Activated effector memory CD4-positive, alpha-beta T cell treated with Interleukin-2 at 50 U/mL for 16 hours (primary cell): ENCODE measurements at places on chromosomes 4 and X.

GRCh38 chrX:71181558-71181909, 36.9 kb downstream of the NLGN3 start:
- DNase-seq, result peak; percentile 22

GRCh38 chr4:1201851-1202525, 29.6 kb upstream of the SPON2 start:
- peak; percentile 80 for DNase-seq

- DNase-seq, result no peak
These were observed 9.3 kb downstream of the PDGFRA start for GRCh38 chr4:54238389-54238788.

GRCh38 chr4:20248155-20248558, 3.5 kb upstream of the SLIT2 start:
- DNase-seq, result no peak

DNA sequence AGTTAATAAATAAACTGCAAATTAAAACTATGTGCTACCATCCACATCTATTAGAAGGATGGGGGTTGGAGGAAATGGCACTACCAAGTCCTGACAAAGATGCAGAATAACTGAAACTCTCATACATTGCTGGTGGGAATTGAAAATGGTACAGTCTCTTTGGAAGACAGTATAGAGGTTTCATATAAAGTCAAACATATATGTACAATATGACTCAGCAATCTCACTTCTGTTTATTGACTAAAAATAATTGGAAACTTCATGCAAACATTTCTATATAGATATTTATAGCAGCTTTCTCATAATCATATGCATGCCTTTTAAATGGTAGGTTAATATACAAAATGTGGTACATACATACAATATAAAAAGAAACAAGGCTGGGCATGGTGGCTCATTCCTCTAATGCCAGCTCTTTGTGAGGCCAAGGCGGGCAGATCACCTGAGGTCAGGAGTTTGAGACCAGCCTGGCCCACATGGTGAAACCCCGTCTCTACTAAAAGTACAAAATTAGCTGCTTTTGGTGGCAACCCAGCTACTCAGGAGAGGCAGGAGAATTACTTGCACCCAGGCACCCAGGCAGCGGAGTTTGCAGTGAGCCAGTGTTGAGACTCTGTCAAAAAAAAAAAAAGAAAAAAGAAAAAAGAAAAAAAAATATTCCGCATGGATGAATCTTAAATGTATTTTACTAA, 225.0 kb upstream of the CXXC4 start:
- DNase-seq, result no peak

GRCh38 chr4:181365671-181366070, 877.5 kb upstream of the TENM3 start:
- DNase-seq, result no peak

- no peak for DNase-seq
These were observed 103.6 kb downstream of the UCHL1 start for GRCh38 chr4:41360214-41360920.

- no peak for DNase-seq
These were observed 1.8 kb upstream of the BCORL1 start for GRCh38 chrX:129980540-129981199.

- DNase-seq, result no peak
These were observed 13.8 kb upstream of the PAGE5 start for GRCh38 chrX:55206162-55206941.

- DNase-seq, result no peak
These were observed 35.0 kb upstream of the CLCN4 start for GRCh38 chrX:10121787-10122186.

DNA sequence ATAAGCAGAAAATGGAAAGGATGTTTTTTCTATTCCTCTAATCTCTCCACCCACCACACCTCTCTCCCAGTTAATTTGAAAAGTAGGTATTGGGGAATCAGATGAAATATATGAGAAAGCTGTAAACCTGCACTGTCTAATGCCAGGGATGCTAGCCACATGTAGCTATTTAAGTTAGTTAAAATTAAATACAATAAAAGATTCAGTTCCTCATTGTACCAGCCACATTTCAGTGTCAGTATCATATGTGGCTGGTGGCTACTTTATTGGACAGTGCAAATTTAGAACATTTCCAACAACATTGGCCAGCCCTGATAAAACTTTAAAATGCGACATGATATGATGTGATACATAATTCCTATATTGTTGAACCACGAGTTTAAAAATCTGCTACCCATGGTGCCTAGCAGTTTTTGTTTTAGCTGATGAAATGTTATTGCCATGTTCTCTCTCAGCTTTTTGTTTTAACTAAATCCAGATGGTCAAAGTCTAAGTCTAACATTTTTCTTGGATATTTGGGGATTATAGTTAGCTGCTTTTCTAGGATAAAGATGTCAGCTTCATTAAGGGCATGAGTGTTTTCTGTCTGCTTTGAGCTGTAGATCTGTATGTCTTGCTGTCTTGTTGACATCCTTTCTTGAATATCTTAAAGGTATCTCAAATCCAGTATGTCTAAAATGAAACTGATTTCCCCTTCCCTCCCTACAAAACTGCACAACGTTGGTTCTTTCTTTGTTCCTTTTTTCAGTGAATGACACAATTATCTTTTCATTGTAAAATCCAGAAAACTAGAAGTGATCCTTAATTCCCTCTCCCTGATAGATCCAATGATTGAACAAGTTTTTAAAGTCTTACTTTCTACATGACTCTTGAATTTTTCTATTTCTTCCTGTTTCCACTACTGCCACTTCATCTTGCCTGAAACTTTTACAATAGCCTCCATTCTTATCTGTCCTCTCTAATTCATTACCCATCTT, 6.2 kb downstream of the ARFIP1 start:
- no peak for DNase-seq

- no peak for DNase-seq
These were observed 85.4 kb upstream of the WWC2 start for GRCh38 chr4:183013730-183014002.

GRCh38 chr4:56619160-56619559, 61.9 kb downstream of the HOPX start:
- no peak for DNase-seq

- DNase-seq, result no peak
These were observed 63.3 kb downstream of the DCAF8L1 start for GRCh38 chrX:27917713-27918500.

- no peak for DNase-seq
These were observed 19.7 kb downstream of the CENPI start for GRCh38 chrX:101117701-101118100.

DNA sequence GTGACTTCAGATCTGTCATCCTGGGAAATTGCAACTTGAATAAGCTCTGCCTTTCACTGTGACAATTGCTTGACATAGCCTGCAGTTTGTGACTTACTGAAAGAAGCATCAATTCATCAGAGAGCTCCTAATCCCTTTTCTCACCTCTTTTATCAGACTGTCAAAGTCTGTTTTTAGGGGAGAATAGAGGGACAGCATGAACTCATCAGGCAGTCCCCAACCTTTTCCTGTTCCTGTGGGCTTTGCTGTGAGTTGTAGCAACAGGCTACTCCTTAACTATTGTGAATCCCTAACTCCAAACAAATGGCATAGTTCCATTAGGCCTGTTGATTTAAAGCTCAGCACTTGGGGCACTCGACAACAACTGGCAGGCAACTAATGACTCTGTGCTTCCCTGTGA, 64.9 kb downstream of the DOCK11 start:
- DNase-seq, result no peak

DNA sequence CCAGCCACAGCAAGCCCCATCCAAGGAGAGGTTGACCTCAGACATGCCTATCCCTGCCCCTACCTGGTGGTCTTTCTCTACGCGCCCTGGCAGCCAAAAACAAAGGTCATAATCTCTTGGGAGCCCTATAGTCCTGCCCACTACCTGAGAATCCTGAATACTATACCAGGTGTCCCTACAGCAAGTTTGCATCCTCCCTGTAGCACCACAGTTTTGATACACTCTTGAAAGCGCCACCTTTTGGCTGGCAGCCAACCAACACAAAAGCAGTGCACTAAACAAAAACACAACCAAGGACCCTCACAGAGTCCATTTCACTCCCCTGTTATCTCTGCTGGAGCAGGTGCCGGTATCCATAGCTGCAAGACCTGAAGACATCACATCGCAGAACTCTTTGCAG, 523.8 kb upstream of the CPEB2 start:
- DNase-seq, result no peak

GRCh38 chr4:8322794-8323704, 53.5 kb downstream of the HTRA3 start:
- DNase-seq, result no peak

DNA sequence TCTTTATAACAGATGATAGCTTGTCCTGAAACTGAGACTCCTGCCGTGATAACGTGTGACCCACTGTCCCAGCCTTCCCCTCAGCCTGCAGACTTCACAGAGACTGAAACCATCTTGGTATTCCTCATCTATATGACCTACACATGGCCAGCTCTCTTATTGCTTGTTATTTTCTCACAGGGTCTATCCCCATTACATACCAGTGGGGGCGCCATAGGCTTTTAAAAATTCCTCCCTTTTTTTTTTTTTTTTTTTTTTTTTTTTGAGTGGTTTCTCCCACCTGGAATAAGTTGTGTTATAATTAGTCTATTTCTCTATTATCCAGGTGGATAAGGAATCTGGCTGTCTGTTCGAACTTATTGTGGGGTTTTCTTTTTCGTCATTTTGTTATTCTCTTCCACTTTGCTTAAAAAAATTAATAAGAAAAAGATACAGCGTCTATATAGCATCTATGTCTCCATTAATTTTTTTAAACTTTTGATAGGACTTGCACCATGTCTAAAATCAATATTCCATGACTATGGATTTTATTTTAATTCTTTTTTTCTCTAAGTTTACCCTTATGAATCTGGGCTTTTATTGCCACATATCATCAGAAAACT, 47.2 kb downstream of the GYG2 start:
- DNase-seq, result no peak

DNA sequence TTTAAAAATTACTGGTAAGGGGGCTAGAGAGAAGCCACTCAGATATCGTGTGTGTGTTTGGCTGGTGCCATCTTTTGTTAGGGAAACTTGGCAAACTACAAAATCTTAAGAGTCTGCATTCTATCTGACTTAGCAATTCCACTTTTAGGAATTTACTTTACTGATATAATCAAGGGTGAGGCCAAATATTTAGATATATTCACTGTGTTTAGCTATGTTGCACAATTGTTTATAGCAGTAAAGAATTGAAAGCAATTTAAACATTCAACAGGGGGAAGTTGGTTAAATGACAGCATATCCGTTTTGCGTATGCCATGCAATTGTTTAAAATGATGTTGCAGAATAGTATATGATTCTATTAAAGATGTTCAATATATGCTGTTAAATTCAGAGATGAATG, 6.4 kb upstream of the HERC3 start:
- no peak for DNase-seq

GRCh38 chrX:56978172-56978571, 17.2 kb downstream of the SPIN3 start:
- DNase-seq, result no peak

DNA sequence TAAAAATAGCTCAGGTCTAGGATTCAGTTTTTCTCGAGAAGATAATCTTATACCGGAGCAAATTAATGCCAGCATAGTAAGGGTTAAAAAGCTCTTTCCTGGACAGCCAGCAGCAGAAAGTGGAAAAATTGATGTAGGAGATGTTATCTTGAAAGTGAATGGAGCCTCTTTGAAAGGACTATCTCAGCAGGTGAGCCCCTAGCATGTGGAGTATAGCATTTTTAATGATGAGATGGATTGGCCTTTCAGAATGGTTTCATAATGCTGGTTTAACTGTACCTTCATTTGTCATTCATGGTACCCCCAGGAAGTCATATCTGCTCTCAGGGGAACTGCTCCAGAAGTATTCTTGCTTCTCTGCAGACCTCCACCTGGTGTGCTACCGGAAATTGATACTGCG, 79.4 kb downstream of the SLC10A6 start:
- DNase-seq, result no peak

DNA sequence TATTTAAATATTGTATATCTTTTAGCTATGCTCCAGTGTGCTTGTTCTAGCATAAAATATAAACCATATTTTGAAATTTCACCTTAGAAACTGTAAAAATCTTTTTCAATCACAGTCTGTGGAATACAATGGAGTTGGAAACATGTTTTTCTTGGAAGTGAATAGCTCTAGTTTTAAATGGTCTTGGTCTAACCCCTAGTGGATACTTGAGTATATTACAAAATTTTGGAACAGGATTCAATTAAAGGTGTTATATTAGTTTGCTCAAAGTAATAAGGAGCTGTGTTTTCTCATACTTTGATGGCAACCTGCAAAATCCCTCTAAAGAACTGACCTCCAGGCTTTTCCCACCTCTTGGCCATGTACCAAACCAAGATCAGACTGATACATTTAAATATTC, 48.2 kb downstream of the STK26 start:
- no peak for DNase-seq

DNA sequence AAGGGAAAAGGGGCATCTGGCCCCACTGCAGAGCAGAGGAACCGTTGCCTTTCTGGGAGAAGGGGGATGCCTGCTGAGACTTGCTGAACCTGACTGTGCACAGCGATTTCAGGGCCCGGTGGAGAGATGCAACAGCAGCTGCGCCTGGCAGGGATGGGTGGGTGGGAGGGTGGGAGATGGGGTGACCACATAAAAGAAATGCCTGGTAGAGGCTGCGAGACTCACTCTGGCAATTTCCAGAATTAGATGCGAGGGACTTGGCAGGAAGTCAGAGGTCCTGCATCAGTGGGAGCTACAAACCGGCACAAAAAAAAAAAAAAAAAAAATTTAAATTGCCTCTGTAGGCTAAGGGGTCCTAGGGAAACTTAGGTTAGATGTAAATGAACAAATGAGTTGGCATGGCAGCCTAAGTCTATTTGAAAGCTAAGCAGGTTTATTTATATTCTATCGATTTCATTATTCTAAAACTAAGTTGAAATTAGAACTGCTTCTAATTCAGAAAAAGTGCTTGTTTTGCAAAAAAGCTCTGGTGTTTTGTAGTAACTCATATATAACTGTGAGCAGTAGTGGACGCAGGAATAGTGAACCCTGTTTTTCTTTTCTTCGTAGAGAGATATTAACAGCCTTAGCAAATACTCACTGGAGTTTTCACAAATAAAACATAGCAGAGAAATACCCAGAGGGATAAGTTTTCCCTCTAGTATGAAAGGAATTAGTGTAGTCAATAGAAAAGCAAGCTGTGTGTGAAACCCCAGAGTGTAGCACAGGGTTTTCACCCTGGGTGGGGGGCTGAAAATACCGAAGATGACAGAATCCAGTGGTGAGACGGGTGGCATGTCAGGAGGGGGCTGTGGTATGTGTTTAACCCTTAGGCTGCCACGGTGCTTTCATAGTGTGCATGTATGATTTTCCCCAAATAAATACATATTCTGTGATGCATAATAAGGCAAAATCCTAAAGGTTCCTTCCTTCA, 130.1 kb downstream of the EGF start:
- no peak for DNase-seq

- no peak for DNase-seq
These were observed 28.8 kb downstream of the NKX6-1 start for GRCh38 chr4:84470204-84470785.

GRCh38 chr4:183905593-183906488, 734 bp downstream of the STOX2 start:
- no peak for DNase-seq

DNA sequence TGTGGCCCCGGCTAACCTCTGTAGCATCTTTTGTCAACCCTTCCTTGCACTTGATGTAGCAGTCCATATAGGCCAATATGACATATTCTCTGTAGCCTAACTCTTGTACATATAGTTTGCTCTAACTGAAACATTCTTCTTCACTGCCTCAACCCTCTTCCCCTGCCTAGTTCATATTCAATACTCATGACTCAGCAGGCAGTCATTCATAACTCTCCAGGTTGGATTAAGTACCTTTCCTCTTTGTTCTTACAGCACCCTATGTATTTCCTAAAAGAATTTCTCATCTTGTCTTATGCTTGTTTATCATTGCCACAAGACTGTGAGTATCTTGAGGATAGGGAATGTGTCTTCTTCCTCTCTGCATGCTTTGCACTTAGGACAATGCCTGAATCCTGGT, 76.9 kb downstream of the TMLHE start:
- DNase-seq, result no peak
